Daoy (cell line): ENCODE measurements at places on chromosomes 3 and 15. TPM values are rescaled to one million over a fixed set of nuclear protein-coding genes. Genes with fewer than 3 reads are reported as not detected.

Gene SLC38A3
- total RNA-seq: not detected in 2 replicates

- DNase-seq: peak; percentile 41
Observed at GRCh38 chr15:76345880-76346668, 9.5 kb downstream of the ISL2 start.

Gene TUBGCP4
- total RNA-seq: 12.7 and 13.2 TPM in 2 replicates

DNA sequence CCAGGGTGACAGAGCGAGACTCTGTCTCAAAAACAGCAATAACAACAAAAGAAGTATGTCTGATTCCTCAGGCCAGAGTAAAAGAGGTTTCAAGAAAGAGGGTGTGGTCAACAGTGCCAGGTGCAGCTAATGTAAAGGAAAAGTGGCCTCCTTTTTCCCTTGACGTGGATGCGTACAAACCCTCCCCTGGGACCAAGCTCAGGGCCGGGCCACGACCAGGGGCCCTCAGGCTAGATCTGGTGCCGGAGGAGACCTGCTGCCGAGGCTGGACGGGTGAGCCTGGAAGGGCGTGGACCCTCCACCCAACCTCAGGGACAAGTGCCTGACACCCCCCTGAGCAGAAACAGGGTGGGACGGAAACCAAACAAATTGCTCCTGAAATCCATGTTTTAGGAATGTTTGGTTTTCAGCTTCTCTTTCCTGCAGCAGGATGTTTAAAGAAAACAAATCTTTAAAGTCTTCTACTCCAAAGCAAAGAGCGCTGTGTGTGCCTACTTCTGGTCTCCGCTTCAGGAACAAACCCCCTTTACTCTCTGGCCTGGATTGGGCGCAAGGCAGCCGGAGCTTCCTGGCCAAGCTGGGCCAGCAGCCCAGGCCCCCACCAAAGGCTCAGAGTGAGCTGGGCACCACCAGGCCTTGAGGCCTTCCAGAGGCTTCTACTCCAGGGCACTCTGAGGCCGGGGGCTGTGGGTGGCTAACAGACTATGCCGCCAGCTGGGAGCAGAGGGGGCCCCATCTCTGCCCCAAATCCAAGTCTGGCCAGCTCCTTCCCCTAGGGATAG, 21.4 kb downstream of the ZDHHC19 start:
- DNase-seq: no peak

- DNase-seq: peak; percentile 48
Observed at GRCh38 chr3:25455441-25456132, 27.5 kb downstream of the RARB start.

Gene GASK1A
- 0.11 TPM in 1 of 2 replicates, not detected in the other for total RNA-seq

DNA sequence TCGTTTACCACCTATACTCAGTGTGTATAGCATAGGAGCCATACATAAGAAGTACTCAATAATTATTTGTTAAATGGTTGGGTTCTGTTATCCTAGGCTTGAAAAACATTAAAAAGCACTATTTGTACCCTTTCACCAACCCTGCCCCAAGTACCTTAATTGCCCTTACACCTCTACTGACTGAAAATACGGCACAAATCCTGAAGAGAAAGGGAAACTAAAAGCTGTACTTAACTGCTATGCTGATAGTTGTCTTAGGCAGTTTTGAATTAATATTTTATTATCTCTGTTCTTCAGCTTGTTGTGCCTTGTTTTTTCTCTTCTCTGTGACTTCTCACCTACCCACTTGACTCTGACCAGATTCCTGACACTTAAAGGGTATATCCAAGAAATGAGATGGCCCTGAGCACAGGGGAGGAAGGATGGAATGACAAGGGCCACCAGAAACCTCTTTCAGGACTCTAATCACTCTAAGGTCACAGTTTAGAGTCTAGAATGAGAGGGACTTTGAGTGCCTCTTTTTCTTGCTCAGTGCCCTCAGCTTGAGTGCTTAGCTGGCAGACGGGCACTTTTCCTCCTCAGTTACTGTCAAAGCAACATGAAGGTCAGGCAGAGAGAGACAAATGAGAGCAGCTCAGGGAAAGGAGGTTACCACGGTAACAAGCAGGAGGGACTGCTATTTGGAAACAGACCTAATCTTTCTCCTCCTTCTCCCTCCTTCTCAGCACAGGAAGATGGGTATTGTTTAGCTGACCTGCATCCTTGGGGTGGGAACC, 136.5 kb downstream of the ZNF609 start:
- peak; percentile 7 for DNase-seq

DNA sequence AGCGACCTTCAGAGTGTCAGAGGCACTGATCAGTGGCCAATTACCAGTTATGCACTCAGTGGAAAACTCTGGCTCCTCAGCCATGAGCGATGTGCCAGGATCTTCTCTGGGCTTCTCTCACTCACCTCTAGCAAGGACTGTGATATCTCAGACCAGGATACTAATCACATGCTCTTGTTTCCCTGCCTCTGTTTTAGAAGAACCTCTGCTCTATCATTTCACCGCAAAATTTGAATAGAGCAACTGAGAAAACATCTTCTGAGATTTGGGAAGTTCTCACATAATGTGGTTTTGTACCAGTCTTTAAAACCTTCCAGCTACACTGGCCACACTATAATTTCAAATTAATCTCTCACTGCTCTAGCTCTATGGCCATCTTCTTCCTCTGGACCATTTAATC, 325.8 kb upstream of the FRG2C start:
- DNase-seq: no peak

GRCh38 chr15:72057548-72058091, 60.3 kb downstream of the MYO9A start:
- DNase-seq: no peak

Gene KNG1
- not detected in 2 replicates for total RNA-seq

GRCh38 chr15:39598958-39599845, 18.3 kb downstream of the THBS1 start:
- peak; percentile 15 for DNase-seq

- DNase-seq: no peak
Observed at GRCh38 chr15:97023488-97023844, 693.0 kb downstream of the NR2F2 start.

GRCh38 chr3:150308481-150309256, 99.4 kb upstream of the TSC22D2 start:
- no peak for DNase-seq

GRCh38 chr3:153626158-153626557, 464.1 kb downstream of the RAP2B start:
- DNase-seq: no peak

Gene LEO1
- total RNA-seq: 126 and 151 TPM in 2 replicates

Gene DNAH1
- total RNA-seq: 0.74 and 1.8 TPM in 2 replicates

Gene SLC7A14
- 0.17 and 0.18 TPM in 2 replicates for total RNA-seq

GRCh38 chr3:153209596-153209995, 47.6 kb downstream of the RAP2B start:
- DNase-seq: peak; percentile 75

DNA sequence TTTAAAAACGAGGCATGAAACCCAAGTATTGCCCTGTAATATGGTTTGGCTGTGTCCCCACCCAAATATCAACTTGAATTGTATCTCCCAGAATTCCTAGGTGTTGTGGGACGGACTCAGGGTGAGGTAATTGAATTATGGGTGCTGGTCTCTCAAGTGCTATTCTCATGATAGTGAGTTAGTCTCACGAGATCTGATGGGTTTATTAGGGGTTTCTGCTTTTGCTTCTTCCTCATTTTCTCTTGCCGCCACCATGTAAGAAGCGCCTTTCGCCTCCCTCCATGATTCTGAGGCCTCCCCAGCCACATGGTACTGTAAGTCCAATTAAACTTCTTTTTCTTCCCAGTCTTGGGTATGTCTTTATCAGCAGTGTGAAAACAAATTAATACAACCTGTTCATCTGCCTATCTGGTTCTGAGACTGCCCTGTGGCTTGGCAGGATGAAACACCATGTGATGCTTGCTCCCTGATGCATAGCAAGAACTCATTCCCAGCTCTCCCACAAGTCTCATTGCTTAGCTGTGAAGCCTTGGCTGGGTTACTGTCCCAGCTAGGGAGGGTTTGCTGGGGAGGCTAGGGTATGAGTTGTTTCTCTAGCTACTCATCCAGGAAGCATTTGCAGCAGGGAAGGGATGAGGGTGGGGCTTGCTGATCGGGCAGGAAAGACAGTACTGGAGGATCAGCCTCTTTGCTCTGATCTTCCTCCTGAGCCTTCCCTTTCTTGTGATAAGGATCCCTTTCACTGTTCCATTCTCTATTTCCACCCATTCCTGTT, 3.7 kb upstream of the SQOR start:
- DNase-seq: peak; percentile 65

DNA sequence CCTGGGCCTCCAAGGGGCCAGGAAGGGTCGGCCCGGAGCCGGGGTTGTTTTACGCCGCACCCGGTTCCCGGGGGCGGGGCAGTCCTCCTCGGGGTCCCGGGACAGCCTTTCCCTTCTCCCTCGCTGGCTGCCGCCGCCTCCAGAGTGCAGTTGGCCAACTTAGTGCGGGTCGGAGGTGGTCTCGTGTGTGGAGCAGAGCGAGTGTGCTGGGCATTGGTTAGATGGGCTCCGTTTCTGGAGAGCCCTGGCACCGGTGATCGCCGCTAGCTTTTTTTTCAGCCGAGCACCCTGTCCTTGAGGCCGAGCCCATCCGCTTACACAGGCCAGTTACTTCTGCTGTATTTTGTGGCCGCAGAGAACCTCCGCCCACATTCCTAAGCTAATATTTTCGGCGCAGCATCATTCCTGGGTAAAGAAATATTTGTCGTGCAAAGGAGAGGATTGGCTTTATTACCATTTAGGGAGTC, 585 bp downstream of the KIF23 start:
- peak; percentile 85 for DNase-seq

DNA sequence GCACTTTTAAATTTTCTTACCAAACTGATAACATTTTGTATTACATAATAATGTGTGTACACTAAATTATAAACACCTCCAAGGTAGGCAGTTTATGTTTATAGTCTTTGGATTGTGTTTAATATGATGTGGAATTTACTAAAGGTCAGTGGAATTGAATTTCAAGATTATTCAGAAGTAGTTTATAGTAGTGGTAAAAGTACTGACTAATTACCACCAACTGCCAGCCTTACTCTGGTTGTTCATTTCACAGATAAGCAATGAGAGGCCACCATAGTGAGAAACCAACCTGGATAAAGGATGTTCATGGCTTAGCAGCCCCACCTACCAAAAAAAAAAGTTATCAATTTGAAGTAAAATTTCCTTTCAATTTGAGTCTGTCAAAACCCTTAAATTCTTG, 54.0 kb upstream of the EIF5A2 start:
- no peak for DNase-seq

- DNase-seq: no peak
Observed at GRCh38 chr3:146732325-146732724, 127.2 kb upstream of the PLSCR5 start.

GRCh38 chr3:140943781-140944552, 2.3 kb downstream of the SLC25A36 start:
- DNase-seq: no peak

DNA sequence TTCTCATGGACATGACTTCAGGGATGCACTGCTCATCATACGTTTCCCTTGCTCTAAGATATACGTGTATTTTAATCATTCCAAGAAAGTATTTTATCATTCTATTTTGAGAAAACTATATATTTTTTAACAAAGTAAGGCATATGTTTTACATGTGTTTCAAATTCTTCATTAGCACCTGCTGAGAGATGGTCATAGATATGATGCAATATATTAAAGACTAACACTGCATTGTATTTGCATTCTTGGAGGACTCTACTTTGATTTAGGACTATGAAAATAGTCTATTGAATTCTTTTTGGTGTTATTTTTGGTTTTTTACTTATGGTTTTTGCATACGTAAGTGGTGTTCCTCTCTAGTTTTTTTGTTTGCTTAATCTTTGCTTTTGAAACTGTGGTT, 54.2 kb upstream of the MTMR10 start:
- DNase-seq: no peak

Gene GPR62
- not detected in 2 replicates for total RNA-seq

Gene SPINT1
- total RNA-seq: 2.6 and 3.8 TPM in 2 replicates

DNA sequence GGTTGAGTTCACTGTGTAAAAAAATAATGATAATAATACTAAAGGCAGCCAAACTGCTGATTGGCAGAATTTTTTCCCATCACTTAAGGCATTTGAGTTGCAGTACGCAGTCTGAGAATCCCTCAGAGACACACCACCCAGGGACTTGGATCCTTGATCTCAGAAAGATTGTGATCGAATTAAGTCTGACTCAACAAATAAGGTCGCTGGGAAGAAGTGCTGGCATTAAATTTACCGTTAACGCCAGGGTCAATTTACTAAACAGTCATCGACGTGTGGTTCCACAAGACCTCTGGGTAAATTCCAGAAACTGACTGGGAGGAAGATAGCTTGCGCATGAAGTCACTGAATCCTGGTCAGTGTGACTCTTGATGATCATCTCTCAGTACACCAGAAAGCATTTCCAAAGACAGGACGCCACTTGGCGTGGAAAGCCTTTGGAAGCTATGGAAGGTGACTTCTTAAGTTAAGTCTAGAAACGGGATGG, 48.3 kb upstream of the CGNL1 start:
- DNase-seq: peak; percentile 88

Gene NEIL1
- not detected in 2 replicates for total RNA-seq

- DNase-seq: no peak
Observed at GRCh38 chr3:145144361-145144760, 1016.6 kb downstream of the PLOD2 start.

DNA sequence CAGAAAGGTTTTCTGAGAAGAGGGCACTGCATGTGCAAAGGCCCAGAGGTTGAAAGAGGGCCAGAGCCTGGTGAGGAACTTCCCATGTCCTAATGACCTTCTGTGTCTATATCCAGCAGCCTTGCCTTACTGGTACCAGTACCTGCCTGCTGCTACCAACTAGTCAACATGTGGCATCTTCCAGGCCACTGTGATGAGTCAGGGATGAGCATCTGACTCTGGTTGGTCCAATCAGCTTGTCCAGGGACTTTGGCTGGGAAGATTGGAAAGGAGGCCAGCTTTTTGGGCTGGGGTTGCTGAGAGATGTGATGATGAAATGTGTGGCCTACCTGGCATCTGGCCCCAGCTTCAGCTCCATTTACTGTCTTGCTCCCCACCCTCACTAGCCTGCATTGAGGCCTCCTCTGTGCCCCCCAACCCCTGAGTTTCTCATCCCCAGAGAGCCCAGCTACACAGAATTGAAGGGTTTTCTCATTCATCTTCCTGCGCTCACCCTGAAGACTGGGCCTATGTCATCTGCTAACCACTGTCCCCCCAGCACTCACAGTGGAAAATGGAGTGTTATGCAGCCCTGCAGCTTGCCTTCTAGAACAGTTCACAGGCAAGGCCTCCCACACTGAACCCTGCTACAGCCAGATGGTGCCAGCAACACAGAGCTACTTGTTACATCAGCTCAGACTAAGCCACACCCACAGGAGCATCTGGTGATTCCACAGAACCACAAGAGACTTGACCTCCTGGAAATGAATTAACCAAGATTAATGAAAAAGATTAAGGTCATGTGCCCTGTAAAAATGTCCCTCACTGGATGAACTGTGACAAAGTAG, 1.3 kb upstream of the TWF2 start:
- peak; percentile 59 for DNase-seq

Gene GRAMD1C
- 11.7 and 22.1 TPM in 2 replicates for total RNA-seq
